ENCODE measurements at places on chromosomes 2 and 18. TPM values are rescaled to one million over a fixed set of nuclear protein-coding genes. Genes with fewer than 3 reads are reported as not detected.

DNA sequence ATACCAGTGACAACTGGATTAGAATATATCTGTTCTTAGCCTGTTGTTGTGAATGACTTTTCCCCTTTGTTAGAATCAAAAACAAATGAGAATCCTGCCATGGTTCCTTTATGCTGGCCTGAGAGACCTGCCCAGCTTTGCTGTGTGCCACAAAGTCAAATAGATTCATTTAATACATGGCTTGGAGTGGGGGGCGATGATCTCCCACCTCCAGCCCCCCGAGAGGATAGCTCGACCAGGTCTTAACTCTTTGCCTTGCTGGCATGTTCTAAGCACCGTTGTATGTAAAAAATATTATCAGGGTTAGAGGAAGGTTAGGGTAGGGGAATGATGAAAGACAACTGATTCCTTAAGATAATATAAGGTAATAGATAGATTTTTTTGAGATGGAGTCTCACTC is 22.2 kb upstream of the DGKD start:
- H3K27me3 ChIP-seq, result peaks cover 22% of the 10 kb centered on the region
- DNase-seq, result no peak
- peaks cover 10% of the 10 kb centered on the region for H3K4me1 ChIP-seq

GAD1 gene
- total RNA-seq, result 10.5 TPM

STPG4 gene
- 0.15 TPM for total RNA-seq

PSMA8 gene
- total RNA-seq, result not detected

STARD7 gene
- total RNA-seq, result 65.6 TPM

All from endodermal cell (in vitro differentiated cells).